Hematopoietic multipotent progenitor cell treated with erythropoietin and hydrocortisone succinate and interleukin-3 and kit ligand, for 8 days (in vitro differentiated cells): ENCODE measurements at places on chromosomes 13 and 19.

DNA sequence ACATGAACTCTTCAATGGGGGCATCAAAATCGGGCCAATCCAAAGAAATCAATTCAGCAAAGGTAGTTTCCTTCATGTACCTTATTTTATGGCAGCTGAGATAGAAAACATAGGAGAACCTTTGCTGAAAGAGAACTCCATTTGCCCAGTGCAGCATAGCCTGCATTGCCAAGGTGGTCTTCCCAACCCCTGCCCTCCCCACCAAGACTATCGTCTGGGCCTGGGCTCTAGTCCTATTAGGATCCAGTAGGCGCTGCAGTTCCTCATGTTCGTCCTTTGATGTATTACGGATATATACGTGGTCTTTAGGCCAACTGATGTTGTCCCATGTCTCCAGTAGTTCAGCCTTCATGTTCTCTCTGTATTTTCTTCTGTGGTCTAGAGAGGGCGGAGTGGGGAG lies 19.2 kb downstream of the NLRP13 start:
- DNase-seq = no peak

DNA sequence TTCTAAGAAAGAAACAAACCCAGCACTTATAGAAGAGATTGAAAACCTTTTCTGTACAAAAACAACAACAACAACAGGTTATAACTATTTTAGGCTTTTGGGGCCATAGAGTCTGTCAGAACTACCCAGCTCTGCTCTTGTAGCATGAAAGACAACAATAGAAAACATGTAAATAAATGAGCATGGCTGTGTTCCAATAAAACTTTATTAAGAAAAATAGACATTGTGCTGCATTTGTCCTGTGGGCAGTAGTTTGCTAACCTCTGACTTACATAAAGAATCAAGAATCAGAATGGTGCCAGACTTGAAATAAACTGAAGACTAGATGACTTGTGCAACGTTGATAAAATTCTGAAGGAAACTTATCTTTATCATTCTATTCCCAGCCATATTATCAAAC lies 617.5 kb downstream of the DIAPH3 start:
- no peak for DNase-seq

DNA sequence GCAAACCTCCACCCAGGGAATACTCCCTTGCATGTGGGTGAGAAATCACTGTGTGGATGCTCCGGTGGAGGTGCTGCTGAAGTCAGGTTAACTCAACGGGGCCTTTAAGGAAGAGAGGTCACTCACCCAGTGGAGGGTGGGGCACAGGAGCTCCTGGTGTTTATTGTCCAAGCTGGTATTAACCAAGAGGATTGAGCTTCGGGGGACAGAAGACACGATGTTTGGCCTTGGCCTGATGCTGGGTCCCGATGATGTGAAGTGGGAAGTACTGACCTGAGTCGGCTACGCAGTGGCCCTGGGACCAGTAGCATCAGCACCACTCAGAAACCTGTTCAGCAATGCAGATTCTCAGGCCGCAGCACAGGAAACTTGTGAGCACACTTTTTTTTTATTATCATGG lies 85.7 kb upstream of the WASF3 start:
- no peak for DNase-seq

DNA sequence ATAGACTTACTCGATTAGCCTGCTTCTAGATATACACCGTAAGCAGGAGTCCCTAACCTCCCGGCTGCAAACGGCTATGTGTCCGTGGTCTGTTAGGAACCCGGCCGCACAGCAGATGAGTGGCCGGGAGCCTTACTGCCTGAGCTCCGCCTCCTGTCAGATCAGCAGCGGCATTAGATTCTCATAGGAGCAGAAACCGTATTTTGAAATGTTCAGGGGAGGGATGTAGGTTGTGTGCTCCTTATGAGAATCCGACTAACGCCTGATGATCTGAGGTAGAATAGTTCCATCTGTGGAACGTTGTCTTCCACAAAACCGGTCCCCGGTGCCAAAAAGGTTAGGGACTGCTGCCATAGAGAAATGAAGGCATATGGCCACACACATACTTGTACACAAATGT lies 1491.9 kb downstream of the SLITRK5 start:
- no peak for DNase-seq

DNA sequence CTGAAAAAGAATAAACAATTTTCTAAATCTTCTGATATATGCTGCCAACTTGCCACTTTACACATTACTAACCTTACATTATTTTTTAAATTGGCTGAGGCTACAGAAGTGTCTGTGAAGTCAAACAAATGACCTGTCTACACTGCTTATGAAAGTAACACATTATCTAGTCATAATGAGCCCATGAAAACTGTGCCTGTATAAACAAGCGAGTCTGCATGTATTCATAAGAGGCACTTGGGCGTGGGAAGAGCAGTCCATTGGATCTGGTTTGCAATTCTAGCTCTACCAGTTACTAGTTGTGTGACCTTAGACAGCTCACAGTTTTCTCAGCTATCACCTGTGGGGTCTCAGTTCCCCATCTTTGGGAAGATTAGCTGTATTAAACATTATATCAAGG lies 3.1 kb downstream of the VPS36 start:
- DNase-seq = no peak

DNA sequence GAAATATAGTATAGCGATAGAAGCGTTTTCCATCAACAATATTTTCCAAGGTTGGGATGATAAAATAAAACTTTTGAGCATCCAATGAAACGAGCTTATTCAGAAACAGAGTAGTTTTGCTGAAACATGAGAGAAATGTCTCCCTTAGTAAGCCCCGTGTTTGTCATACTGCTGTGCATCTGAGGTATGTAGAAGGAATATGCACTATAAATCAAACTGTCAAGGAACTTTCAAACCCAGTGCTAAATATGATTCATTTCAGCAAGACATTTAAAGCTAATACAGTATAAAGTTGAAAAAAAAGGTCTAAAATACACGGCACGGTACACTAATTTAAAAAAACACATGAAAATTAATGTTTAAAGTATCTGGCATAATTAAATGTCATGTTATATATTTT lies 546.2 kb downstream of the SLITRK5 start:
- no peak for DNase-seq
